ENCODE measurements at places on chromosomes 11 and 22.
A peak's percentile ranks its signal among the peaks of the same experiment; 100 is the strongest.

DNA sequence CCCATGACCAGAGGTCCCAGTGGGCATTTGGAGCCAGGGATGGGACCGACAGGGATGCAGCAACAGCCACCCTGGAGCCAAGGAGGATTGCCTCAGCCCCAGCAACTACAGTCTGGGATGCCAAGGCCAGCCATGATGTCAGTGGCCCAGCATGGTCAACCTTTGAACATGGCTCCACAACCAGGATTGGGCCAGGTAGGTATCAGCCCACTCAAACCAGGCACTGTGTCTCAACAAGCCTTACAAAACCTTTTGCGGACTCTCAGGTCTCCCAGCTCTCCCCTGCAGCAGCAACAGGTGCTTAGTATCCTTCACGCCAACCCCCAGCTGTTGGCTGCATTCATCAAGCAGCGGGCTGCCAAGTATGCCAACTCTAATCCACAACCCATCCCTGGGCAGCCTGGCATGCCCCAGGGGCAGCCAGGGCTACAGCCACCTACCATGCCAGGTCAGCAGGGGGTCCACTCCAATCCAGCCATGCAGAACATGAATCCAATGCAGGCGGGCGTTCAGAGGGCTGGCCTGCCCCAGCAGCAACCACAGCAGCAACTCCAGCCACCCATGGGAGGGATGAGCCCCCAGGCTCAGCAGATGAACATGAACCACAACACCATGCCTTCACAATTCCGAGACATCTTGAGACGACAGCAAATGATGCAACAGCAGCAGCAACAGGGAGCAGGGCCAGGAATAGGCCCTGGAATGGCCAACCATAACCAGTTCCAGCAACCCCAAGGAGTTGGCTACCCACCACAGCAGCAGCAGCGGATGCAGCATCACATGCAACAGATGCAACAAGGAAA is 27.3 kb upstream of the L3MBTL2 start:
- peak; percentile 63 for DNase-seq

- peak; percentile 65 for DNase-seq
Observed at GRCh38 chr22:20509344-20510047, 2.1 kb downstream of the MED15 start.

GRCh38 chr11:86069408-86070101 is 671 bp upstream of the PICALM start:
- peak; percentile 38 for DNase-seq

- DNase-seq, result no peak
Observed at GRCh38 chr11:117488996-117489952, 161.6 kb downstream of the CEP164 start.

GRCh38 chr22:31083923-31084810 is 3.0 kb downstream of the SMTN start:
- DNase-seq, result no peak

- DNase-seq, result peak; percentile 29
Observed at GRCh38 chr22:26398741-26399153, 30.3 kb upstream of the ASPHD2 start.
